Activated CD4-positive, alpha-beta T cell treated with anti-CD3 and anti-CD28 coated beads for 36 hours (primary cell): ENCODE measurements at places on chromosomes 2 and 18. TPM values are rescaled to one million over a fixed set of nuclear protein-coding genes. Genes with fewer than 3 reads are reported as not detected.

SCLY gene
- total RNA-seq, result 60.5 TPM

PSMD1 gene
- total RNA-seq, result 160 TPM

DNA sequence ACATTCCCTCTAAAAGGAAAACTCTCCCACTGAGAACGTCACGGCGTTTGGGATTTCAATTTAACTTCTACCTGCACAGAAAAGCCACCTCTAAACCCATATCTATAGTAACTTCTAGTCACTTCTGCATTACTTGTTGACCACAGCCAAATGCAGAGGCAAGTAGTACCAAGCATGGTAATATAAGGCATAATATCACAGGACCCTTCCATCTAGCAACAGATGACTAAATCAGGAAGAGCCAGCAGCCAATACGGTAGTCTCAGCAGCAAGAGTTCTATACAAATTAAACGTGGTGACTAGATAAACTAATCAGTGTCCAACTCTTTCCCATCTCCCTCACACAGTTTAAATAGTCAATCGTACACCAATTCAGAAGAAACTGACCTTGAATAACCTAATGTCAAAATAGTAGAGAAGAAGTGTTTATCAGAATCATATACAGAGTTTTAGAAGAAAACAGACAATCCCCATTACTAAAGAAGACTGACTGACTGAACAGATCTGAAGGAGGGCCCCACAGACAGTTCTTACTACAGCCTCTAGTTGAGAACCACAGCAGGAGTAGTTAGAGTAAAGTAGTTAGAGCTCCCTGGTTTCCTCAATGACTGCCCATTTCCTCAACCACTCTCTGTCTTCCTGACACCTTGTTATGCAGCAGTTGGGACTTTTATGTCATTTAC is 30.0 kb downstream of the MEMO1 start:
- DNase-seq, result no peak

DNA sequence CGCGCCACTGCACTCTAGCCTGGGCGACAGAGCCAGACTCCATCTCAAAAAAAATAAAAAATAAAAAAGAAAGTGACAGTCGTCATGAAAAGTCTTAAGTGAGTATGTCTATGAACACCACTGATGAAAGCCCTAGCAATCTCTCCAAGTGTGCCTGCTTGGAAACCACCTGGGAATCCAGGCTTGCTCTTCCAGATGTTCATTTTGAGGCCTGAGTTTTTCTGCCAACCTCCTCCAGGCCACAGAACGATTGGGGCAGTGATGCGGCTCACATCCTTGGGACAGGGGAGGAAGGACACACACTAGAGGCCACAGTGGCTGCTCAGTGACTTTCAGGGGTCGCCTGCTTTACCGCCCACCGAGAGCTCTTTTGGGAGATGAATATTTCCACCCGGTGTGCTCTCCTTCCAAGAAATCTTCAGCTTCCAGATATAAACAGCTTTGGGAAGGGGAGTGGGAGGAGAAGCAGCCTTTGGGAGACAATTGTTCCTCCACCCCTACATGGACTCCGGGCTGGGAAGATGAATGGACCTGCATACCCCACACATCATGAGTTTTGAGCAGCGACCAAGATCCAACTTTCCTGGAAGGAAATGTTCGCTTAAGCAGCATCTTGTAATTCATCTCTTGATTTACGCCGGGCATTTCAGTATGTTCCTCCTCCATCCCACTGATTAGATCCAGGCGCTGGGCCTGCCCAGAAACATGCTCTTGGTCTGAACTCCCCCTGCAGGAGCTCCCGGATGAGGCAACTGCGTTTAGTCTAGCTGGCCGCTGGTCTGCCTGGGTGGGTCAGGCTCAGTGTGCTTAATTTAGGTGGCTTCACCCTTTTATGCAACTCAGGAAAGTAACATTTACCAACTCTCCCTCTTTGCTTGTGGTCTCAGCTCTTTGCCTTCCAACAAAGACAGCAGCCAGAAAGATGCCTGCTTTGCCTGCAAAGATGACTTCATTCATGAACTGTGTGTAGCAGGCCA is 6.2 kb upstream of the ARMC9 start:
- no peak for DNase-seq

DNA sequence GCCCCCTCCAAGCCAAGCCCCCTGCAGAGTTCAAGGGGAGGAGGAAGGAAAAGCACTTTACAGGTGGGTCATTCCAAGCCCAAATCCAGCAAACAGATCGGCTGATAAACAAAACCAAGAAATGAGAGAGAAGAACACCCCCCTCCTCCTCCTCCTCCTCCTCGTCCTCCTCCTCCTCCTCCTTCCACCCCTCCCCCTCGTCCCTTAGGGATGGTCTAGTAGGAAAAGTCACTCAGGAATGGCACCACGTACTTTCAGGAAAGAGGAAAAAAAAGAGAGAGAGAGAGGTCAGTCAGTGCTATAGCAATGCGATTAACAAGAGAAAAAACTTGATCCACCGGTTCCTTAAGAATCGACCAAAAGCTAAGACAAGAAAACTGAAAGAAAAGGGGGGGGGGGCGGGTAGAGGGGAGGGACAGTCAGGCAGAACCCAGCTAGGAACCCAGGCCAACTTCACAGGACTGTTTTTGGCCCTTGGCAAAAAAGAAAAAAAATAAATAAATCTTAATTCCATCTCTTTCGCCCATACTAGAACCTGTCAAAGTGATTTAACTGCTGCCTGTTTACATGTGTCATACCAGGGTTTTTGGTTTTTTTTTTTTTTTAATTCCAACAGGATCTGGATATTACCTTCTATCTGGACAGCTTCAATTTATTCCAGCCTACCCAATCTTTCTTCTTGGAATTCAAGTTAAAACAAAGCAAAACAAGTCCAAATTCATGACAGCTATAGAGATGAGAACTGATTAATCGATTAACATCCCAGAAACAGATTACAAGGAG is 906 bp downstream of the IKZF2 start:
- DNase-seq, result no peak

MBD1 gene
- 62.2 TPM for total RNA-seq

- DNase-seq, result peak; percentile 46
Measured at GRCh38 chr2:10382354-10383061, 65.6 kb downstream of the ODC1 start.
